ENCODE measurements at places on chromosomes 6 and 20.

GRCh38 chr6:113258771-113259170 is 598.4 kb upstream of the MARCKS start:
- no peak for DNase-seq

GRCh38 chr20:1757072-1757471 is 99.5 kb upstream of the SIRPG start:
- DNase-seq, result peak; percentile 74

DNA sequence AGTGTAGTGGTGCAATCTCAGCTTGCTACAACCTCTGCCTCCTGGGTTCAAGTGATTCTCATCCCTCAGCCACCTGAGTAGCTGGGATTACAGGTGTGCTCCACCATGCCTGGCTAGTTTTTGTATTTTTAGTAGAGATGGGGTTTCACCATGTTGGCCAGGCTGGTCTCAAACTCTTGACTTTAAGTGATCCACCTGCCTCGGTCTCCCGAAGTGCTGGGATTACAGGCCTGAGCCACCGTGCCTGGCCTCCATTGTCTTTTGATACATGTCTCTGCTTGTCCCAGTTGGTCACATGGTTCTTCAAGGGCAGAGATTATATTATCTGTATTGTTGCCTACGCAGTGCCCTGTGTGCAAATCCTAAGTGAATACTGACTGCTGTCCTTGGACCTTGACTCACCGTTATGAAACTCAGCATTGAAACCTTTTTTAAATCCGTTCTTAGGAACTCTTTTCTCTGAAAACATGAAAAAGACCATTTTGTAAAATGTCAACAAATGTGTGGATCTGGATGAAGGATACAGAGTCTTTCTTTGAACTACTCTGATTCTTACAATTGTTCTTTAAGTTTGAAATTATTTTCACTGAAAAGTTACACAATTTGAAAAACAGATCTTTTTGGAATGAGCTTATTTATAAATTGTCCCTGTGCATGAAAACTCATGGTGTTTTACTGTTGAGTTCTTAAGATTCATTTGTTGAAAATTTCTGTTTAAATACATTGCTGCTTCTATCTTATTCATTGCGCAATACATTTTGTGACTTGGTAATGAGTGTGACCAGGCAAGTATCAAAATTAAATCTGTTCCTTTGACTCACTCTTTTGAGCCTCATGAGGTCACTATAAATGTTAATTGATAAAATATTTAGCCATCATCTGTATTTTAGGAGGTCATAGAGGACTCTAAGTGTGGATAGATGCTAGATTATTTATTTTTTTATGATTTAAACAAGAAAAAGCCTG is 293.5 kb downstream of the UTRN start:
- no peak for DNase-seq

DNA sequence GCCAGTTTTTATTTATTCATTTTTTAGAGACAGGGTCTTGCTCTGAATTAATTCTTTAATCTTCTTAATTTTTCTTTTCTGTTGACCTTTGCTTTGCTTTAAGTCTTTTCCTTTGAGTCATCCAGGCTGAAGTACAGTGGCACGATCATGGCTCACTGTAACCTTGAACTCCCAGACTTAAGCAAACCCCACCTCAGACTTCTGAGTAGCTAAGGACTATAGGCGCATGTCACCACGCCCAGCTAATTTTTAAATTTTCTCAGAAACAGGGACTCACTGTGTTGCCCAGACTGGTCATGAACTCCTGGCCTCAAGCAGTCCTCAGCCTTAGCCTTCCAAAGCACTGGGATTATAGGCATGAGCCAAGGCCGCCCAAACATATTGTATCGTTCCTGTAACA is 71.3 kb upstream of the GNRH2 start:
- no peak for DNase-seq

DNA sequence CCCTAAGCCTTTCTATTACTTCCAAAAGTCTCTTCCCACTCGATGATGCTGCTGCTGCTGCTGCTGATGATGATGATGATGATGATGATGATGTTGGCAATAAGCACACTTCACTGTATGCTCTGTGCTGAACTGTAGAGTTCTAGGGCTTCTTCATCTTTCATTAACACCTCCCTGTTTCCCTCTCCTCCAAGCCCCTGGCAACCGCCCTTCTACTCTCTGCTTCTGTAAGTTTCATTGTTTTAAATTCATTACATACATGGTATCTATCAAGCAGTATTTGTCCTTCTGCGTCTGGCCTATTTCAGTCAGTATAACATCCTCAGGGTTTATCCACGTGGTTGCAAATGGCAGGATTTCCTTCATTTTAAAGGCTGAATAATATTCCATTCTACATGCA is 100.2 kb downstream of the THBS2 start:
- DNase-seq, result no peak

- no peak for DNase-seq
Measured at GRCh38 chr6:25100288-25100687, 164.5 kb upstream of the RIPOR2 start.

- DNase-seq, result no peak
Measured at GRCh38 chr20:48380661-48381060, 447.1 kb downstream of the PREX1 start.

- peak; percentile 83 for DNase-seq
Measured at GRCh38 chr6:131813991-131814390, 6.2 kb downstream of the ENPP1 start.

GRCh38 chr6:36029464-36029863 is 1.9 kb downstream of the MAPK14 start:
- DNase-seq, result peak; percentile 90

DNA sequence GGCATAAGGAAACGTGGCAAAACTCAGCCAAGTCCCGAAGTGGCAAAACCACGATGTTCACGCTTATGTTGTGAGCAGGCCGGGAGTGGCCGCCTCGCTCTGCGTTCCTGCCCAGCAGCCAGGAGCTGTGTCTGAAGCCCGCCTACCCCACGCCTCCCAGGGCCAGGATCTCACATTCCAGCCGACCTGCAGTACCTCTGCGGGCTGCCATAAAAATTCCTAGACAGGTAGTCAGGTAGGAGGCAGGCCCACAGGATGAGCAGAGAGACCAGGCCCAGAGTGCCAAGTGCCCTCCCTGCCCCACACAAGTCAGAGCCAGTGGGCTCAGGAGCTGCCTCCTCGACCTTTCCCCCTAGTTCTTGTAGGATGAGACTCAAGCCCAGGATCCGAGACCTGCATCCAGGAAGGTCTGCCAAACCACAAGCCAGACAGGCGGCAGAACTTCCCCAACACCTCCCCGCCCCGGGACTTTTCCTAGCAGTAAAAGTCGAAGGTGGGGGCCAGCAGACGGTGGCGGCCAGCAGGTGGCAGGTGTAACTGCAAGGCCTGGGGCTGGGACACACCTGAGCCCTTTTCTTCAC is 16.7 kb downstream of the PMEPA1 start:
- peak; percentile 97 for DNase-seq

- no peak for DNase-seq
Measured at GRCh38 chr6:3343089-3343883, 84.5 kb downstream of the PSMG4 start.

DNA sequence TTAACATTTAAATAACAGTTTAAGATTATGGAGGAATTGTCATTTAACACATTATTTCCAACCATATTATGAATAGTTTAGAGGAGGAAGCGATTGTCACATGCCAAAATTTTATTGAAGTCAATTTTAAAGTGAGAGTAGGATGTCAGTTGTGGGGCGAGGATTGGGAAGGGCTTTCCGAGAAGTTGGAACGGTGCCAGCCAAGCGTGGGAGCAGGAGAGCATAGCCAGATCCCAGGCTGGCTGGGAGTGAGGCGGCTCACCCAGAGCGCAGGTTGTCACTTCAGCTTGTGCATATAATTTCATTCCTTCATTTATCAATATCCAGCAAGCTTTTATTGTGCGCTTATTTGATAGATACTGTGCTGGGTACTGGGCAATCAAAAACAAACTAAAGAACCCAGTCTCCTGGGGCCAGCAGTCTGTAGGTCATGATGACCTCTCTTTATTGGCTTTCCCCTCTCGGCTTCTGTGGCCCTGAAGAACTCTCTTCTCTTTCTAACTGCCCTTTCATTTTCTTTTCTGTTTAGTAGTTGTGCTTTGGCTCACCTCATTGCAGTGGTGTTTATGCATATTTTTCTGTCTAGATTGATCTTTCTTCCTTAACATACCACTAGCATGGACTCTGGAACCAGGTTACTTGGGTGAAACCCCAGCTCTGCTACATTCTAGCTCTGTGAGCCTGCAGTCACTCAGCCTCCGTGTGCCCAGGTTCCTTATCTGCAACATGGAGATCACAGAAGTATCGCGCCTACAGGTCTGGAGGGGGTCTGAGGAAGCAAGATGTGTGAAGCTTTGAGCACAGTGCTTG is 6.4 kb downstream of the CEP43 start:
- no peak for DNase-seq

- DNase-seq, result no peak
Measured at GRCh38 chr6:56891754-56892153, 63.2 kb upstream of the BEND6 start.

DNA sequence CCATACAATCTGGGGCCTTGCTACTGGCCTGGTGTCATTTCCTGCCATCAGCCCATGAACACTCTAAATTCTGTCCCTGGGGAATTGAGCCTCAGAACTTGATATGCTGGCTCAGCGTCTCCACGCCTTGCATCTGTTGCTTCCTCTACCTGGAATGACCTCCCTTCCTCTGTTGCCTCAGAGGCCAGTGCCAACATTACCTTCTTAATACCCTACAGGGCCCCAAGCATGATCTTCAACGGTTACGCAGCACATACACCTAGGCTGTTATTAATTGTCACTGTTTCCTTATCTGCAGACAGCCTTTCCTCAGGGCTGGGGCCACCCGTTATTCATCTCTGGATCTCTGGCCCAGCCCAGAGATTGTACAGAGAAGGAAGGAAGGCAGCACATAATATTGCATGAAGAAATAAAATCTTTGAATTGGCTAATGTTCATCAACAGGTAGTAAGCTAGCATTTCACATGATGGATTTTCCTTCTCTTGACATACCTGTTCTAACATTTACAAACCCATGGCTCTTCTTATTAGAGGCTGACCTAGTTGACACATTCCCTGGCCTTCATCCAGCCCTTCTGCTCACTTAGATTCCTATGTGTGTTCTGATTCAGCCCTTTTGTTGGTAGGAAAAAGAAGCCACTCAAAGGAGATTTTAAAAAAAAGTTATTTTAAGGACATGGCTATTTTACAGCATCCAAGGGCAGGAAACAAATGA is 8.4 kb upstream of the RNF182 start:
- no peak for DNase-seq

DNA sequence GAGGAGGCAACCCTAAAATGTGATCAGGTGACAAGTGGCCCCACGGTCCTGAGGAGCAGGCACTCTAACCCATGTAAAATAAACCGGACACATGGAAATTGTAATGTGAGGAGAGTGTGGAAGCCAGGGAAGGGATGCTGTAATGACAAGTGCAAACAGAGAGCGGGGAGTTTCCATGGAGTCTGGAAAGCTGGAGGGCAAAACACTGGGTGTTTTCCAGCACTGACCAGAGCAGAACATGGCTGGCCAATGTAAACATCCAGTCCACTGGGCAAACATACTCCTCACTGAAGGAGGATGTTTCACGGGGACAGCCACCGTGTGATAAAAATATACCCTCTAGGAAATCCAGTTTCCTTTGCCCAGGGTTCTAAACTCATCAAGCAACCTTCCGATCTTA is 219.0 kb upstream of the JARID2 start:
- DNase-seq, result peak; percentile 44

DNA sequence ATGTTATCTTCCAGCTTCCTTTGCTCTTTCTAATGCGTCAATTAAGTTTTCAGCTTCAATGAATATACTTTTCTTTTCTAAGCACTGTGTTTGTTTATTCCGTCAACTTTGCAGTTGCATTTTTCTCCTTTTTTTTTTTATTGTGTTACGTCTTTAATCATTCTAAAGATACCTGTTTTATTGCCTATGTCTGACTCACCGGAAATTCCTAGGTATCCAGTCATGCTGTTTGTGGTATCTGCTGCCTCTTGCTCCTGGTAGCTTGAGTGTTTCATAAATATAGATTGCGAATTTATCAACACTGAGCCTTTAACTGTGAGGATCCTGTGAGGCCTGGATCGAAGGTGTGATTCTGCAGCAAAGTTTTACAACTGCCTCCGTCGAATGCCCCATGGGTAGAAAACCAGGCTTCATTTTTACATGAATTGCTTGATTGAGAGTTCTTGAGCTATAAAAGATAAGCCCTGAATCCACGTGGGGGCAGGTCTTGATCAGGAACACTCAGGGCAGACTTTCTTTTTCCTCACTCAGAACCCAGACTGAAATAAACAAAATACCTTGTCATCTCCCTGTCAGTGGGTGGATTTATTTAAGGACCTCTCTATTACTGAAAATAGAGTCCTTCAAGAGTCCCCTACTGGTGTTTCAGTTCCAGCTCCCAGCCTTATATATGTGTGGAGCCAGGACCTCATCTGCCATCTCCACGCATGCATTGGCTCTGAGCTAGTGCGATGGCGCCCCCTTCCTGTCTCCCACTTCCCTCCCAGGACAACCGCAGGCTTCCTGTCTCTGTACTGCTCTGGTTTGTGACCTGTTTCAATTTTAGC is 60.1 kb upstream of the LRRC1 start:
- peak; percentile 86 for DNase-seq

DNA sequence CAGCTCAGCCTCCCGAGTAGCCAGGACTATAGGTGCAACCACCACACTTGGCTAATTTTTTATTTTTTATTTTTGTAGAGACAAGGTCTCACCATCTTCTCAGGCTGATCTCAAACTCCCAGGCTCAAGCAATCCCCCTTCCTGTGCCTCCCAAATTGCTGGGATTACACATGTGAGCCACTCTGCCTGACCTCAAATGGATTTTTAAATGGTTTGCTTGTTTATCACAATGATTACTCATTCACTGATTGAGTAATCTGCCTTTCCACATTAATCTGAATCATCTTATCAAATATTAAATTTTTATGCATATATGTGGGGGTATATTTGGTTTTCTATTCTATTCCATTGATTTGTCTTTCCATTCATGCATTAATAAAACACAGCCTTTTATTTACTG is 9.4 kb upstream of the KHDC1L start:
- DNase-seq, result no peak

DNA sequence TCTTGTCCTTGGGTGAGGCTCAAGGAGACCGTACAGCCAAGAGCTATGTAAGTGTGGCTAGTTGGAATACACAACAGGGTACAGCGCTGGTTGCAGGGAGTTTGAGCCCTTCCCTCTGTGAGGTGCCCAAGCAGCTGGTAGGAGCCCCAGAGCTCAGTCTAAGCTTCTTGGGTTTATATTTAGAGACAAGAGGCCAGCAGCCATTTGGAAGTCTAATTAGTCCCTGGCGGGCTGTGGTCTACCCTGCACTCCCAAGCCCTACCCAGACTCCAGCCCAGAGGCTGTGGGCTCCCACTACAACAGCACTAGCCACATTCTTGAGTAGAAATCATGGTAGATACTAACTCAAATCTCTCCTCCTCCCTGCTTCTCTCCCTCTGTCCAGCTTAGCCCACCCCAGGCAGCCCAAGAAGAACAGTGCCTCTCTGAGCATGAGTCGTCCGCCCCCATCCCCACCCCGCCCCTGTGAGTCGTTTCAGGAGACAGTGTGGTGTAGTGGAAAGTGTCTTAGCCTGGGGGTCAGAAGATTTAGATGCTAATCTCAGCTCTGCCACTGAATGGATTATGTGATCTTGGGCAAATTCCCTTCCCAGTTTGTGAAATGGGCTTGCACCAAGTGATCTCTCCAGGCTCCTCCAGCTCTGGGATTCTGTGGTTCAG is 37.8 kb downstream of the EIF2S2 start:
- DNase-seq, result peak; percentile 27

- no peak for DNase-seq
Measured at GRCh38 chr20:18688676-18689075, 100.8 kb downstream of the DTD1 start.

- DNase-seq, result no peak
Measured at GRCh38 chr6:134435814-134436280, 117.9 kb upstream of the SGK1 start.

GRCh38 chr6:52233975-52234823 is 10.1 kb downstream of the IL17F start:
- peak; percentile 54 for DNase-seq

- no peak for DNase-seq
Measured at GRCh38 chr6:68675548-68675947, 40.5 kb downstream of the ADGRB3 start.
